ENCODE measurements at places on chromosomes 13 and 19.

DNA sequence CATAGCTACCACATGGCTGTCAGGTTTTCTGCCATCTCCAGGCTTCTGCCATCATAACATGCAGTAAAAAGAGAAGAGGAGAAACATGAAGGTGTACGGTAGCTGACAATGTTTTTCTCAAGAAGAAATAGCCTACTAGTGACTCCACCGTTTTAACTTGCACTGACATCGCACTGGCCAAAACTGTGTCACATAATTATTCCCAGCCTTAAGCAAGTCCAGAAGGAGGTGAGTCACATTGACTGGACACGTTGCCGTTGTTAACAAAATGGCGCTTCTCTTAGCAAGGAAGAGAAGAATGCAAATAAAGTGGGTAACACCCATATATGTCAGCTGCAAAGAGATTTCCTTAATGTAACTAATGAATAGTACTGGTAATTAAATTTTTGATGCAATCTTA, 810.4 kb upstream of the SLC10A2 start:
- no peak for DNase-seq

DNA sequence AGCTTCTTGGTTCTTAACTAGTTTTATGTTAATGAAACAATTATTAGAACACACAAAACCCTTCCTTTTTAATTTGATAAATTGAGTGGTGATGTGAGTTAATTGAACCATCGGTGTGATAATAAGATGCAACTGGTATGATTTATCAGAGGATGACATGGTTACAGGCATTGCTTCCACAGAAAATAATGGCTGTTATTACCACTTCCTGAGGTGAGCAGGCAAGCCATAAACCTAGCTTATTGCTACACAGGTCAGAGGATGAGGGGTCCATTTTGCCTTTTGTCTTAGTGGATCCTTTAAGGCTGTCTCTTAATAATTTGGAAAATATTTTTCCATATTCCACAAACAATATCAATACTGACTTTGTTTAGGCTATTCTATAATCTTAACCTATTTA, 226.6 kb upstream of the EDNRB start:
- DNase-seq, result no peak

DNA sequence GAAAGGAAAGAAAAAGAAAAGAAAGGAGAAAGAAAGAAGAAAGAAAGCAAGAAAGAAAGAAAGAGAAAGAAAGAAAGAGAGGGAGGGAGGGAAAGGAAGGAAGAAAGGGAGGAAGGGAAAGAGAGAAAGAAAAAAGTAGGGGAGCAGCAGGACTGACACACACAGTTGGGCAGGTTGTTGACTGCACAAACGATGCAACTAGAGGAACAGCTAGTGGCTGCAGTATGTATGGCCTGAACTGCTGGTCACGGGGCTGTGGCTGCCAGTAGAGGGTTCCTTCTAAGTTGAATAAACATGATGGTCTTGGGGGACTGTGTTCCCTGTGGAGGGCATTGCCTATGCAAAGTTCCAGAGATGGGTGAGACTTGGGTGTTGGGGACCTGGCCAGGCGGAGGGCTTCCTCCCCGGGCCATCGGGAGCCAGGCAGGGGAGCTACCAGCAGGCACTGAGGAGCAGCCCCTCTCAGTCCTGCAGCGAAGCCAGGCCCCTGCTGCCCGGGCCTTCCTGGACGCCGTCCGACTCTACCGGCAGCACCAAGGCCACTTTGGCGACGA, 16.7 kb upstream of the COLGALT1 start:
- DNase-seq, result no peak

GRCh38 chr19:47020132-47020805, 632 bp downstream of the NPAS1 start:
- no peak for DNase-seq

- DNase-seq, result no peak
Observed at GRCh38 chr13:101205408-101205807, 210.9 kb downstream of the NALCN start.

DNA sequence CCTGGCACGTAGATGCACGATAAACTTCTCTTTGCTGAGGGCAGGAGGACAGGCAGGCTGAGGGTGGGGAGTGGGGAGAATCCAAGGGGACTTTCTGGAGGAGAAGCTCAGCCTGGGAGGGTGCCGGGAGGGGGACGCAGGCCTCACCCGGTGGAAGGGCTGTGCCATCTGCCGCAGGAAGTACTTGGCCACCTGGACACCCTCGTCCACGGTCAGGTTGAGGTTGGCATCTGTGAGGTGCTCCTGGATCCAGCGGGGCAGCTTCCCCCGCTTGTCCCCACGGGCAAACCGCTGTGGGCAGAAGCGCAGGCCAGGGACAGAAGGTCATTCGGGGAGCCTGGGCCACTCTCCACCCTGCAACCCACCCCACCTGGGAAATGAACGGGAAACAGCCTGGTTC, 11.5 kb downstream of the KLC3 start:
- DNase-seq, result no peak

DNA sequence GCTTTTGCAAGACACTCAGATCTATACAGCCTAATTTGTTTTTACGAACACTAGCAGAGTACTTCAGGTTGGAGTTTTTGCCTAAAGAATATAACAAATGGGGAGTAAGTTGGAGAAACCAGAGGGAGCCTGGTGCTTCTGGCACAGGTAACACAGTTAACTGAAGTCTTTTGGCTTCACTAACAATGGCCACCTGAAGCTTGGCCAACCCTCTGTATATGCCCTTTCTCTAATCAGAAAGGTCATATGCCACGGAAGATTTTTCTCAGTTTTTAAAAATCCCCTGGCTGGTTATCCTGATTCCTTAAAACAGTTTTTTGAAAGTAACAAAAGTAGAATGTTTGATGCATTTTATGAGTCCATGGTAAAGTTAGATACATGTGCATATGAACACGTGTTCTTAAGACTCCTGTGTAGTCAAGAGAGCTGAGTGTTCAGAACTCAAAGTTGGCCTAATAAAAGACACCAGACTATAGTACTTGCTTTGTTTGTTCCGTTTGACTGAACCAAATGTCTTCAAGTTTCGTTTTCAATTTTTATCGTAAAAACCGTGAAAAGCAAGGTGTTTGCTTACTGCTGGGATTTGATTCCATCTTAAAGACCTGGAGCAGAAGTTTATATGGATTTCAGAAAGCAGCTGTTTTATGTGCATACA, 137.5 kb downstream of the KCNRG start:
- DNase-seq, result no peak

DNA sequence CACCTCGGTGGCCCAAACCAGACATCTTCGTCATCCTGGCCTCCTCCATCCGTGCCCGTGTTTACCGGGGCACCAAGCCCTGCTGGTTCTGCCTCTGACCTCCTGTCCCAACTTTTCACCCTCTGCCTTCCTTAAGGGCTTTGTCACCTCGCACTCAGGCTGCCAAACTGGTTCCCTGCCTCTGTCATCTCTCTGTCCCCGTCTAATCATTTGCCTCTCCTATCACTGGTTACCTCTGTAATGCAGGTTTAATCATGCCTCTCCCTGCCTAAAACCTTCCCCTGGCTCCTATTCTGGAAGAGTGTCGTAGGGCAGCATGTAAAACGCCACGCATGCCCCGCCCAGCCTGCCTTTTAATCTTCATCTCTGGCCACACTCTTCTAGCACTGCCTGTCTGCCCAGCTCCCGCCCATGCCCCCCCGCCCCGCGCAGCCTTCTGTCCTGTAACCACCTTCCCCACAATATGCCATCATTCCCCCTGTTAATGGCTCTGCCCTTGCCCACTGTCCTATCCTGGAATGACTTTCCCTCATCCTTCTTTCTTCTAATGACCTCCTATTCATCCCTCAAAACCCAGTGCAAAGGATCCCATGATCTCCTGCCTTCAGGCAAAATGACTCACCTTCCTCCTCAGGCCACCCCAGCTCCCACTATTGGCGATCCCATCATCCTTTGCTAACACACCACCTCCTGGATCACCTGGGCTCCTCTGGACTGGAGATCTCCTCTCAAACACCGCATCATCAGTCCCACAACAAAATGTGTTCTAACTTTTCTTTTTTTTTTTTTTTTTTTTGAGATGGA, 66.7 kb downstream of the PEX11G start:
- no peak for DNase-seq

- DNase-seq, result no peak
Observed at GRCh38 chr19:17889609-17890214, 18.0 kb downstream of the SLC5A5 start.

DNA sequence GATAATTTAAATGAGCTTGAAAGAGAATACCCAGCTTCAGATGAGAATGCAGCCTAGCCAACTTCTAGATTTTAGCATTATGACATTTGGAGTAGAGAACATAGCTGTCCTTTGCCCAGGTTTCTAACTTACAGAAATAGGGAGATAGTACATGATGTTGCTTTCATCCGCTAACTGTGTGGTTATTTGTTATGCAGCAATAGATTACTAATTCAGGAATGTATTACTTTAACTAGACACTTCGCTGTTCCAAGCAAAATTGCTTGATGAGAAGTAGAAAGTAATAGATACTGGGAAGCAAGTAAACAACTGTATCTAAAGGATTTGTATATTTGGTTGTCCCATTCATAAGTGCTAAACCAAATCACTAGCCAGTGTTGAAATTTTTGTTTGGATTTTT, 790.9 kb upstream of the PRR20A start:
- no peak for DNase-seq

GRCh38 chr19:36939153-36939552, 23.0 kb downstream of the ZNF568 start:
- DNase-seq, result no peak

- no peak for DNase-seq
Observed at GRCh38 chr13:48493066-48493765, 39.7 kb downstream of the RCBTB2 start.

GRCh38 chr19:35458731-35459391, 10.8 kb downstream of the FFAR2 start:
- no peak for DNase-seq

- DNase-seq, result no peak
Observed at GRCh38 chr19:44808463-44809371, at the start of gene BCAM. Gene BCAM, plus strand, starts transcription at chr19:44809103. Its CDS starts 22 bp downstream, at chr19:44809125.

DNA sequence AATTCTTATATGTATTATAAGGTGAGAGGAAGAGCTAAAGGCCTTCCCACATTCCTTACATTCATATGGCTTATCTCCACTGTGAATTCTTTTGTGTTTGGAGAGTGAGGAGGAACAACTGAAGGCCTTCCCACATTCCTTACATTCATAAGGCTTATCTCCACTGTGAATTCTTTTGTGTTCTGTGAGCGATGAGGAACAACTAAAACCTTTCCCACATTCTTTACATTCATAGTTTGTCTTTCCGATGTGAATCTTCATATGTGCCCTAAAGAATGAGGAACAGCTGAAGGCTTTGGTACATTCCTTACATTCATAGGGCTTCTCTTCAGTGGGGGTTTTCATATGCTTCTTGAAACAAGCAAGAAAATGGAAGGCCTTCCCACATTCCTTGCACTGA, 13.3 kb downstream of the ZNF699 start:
- DNase-seq, result no peak

GRCh38 chr19:39563408-39563807, 23.4 kb upstream of the EID2 start:
- no peak for DNase-seq

DNA sequence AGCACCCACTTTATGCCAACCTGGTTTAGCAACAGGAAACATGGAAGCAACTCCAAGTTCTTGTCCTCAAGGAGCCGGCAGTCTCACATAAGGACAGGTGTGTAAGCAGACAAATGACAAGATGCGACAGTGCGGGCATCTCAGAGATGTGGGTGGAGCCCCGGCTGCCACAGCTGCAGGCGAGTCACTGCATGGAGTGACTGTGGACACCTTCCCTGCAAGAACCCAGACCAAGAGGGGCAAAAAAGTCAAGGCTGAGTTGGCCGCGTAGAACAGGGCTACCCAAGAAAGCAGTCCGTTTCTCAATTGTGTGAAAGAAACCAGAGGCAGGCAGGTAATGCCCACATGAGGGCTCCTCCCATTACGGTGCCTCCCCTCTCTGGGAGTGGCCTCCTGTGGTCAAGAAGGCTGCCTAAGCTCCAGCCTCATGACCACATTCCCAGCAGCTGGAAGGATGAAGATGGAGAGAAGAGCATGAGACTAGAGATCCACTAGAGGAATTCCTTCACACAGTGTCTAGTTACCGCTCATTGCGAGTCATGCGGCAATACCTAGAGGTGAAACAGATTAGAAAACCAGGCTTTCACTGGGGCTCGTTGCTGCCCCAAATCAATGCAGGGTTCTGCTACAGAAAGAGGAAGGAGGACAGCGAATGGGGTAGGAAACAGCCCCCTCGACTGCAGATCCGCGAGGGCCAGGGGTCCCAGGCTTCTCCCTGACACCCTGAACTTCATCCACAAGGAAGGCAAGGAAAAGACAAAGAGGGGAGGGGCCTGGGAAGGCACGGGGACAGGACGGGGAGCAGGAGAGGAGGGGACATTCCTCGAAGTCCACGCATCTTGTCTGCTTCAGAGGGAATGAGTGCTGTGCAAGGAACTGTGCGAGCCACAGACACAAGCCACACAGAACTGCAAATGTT, 80.2 kb downstream of the SPACA7 start:
- DNase-seq, result no peak

DNA sequence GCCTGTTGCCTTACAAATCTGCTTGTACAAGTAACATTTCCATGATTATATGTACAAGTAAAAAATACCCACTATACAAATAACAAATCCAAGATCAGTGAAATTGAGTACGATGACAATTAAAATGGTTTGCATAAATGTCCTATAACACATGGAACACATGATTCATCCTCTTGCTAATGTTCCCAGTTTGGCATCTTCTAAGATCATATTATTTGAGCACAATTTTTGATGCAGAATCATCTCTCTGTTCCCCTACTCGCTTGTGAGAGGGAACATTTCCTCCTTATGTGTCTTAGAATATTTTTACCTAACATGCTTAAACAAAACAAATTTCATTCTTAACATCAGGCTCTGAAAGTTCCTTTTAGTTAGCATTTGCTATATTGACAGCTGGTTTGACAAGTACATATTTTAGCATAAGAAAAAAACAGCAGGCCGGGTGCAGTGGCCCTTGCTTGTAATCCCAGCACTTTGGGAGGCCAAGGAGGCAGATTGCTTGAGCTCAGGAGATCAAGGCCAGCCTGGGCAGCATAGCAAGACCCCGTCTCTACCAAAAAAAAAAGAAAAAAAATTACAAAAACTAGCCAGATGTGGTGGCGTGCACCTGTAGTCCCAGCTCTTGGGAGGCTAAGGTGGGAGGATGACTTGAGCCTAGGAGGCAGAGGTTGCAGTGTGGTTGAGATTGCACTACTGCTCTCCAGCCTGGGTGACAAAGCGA, 14.2 kb downstream of the ZNF331 start:
- DNase-seq, result no peak

DNA sequence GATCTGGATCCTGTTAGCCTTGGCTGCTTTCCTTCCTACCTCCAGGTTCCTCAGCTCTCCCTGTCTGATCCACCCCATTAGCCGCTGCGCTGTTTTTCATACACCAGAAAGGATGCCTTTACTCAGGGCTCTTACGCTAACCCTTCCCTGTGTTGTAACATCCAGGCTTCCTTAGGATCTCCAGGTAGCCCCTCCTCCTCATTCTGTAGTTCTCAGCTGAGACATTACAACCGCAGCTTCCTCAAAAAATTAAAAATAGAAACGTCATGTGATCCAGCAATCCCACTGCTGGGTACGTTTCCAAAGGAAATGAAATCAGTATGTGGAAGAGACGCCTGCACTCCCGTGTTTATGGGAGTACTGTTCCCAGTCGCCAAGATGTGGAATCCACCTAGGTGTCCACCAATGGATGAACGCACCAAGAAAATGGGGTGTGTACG, 18.4 kb upstream of the MYADM start:
- no peak for DNase-seq
